Urinary bladder (tissue), 4 donors: ENCODE measurements at places on chromosomes 3 and 15. TPM values are rescaled to one million over a fixed set of nuclear protein-coding genes. Genes with fewer than 3 reads are reported as not detected.
A peak's percentile ranks its signal among the peaks of the same experiment; 100 is the strongest.

DNA sequence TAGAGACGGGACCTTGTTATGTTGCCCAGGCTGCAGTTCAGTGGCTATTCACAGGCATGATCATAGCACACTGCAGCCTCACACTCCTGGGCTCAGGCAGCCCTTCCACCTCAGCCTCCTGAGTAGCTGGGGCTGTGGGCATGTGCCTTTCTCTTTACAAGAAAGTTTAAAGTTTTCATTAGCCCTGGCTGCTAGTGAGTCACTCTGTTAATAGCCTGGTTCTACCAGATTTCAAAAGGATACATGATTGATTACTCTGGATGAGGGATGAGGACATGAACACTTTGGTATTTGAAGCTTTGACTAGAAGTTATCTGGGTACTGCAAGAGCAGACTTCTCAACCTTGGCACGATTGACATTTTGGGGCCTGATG lies 95.1 kb downstream of the DHX36 start:
- no peak for DNase-seq

DNA sequence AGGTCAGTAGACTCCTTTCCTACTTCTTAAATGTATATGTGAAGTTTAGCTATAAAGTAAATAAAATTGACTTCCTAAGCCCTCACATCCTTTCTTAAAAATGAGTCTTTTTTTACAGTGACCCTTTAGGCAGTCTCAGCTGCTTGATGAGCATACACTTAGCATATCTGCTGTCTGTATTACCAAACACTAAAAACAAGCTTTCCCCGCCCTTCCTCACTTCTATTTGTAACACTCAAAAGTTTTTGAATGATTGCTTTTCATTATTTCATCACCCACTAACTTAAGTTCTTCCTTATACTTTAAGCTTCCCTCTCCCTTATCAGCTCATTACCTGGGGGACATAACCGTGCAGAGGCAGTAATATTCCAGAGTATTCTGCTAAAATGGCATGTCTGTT lies 89.4 kb downstream of the PLOD2 start:
- DNase-seq = no peak

- no peak for DNase-seq
These were observed 13.5 kb downstream of the CCDC14 start for GRCh38 chr3:123947482-123947881.

GRCh38 chr3:159910991-159911663 lies 77.5 kb upstream of the IL12A start:
- DNase-seq = no peak

DNA sequence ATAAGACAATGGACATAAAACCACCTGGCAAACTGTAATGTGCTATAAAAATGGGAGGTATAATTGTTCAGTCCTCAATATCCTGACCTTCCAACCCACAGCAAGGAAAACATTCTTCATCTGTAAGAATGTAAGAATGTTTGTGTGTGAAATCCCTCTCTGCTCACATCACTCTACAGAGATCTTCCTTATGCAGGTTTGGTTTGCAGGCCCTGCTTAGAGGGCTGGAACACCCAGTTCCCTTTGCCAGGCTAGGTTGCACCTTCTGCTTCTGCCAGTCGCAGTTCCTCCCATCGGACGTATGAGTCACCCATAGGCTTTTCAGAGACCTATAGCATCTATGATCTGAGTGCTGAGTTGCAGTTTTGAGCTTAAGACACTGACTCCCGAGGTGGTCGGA lies 24.1 kb upstream of the MINAR1 start:
- no peak for DNase-seq

GRCh38 chr3:140148824-140149390 lies 213.9 kb downstream of the CLSTN2 start:
- DNase-seq = no peak

NDN gene
- total RNA-seq = 72.3 TPM

GRCh38 chr3:3200632-3201212 lies 21.2 kb upstream of the CRBN start:
- peak; percentile 68 for DNase-seq

NR2E3 gene
- total RNA-seq = 2.3 TPM

GRCh38 chr3:136714020-136714419 lies 38.2 kb downstream of the STAG1 start:
- DNase-seq = no peak

DNA sequence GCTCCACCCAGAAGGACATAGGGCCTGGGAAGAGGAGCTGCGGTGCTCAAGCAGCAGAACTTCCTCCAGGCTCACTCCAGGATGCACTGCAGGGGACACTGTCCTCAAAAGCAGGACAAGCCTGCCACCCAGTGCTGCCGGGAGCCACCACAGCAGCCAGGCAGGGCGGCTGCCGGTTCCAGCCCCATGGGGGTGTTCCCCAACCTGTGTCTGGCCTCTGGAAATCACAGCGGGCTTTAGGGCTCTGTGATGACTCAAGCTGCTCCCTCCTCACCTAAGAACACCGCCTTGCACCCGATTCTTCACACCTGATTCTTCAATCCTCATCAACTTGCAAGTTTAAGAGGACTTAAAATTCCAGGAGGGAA lies 71.9 kb upstream of the SLC6A11 start:
- DNase-seq = no peak

DNA sequence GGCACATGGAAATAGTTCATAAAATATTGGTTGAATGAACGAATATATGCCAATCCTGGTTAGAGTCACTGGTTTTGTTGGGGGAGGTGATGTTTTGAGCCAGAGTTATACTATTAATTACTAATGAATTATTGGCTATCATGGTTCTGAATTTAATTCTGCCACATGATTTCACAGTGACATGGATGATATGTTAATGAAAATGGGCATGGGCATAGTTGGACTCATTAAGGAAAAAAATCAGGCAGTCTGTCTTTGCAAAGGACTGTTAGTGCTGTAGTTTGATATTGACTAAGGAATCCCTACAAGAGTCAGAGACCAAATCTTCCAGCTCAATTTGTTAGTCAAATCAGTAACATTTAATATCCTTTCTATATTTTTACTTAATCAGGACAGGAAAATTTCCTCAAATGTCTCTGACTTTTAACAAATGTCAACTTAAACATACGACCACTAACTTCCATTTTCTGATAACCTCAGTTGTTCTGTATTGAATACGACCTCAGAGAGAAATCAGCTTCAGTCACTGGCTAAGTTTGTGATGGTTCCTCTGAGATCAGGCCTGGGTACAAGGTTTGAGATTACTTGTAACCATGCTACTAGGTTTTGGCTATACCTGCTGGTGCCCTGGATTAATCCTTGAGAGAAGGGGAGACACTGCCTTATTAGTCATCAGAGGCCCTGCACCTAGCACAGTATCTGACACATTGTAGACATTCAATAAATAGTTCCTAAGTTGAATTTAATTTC lies 13.3 kb downstream of the NFKBIZ start:
- no peak for DNase-seq

- no peak for DNase-seq
These were observed 27.5 kb downstream of the ANXA2 start for GRCh38 chr15:60370105-60370868.

DNA sequence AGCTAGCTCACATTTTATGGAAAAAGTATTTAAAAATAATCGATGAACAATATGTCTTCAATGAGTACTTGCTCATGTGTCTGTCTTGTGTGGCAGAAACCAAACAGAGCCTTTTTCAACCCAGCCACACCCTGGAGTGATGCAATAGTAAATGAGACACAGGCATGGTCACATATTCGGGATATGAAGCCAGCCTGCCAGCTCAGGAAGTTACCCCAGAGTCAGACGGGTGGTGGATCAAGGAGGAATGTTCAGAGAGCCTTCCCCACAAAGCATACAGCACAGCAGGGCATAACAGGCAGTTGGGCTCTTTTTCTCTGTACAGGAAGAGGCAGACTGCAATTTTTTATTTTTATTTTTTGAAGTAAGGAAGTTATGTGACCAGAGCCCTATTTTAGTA lies 27.3 kb downstream of the LARP6 start:
- DNase-seq = no peak

- no peak for DNase-seq
These were observed 107.7 kb downstream of the THRB start for GRCh38 chr3:24387000-24387399.

- no peak for DNase-seq
These were observed 733.2 kb upstream of the GOLIM4 start for GRCh38 chr3:168828943-168829342.

RARB gene
- 70.7 TPM for total RNA-seq

UROC1 gene
- not detected for total RNA-seq

DNA sequence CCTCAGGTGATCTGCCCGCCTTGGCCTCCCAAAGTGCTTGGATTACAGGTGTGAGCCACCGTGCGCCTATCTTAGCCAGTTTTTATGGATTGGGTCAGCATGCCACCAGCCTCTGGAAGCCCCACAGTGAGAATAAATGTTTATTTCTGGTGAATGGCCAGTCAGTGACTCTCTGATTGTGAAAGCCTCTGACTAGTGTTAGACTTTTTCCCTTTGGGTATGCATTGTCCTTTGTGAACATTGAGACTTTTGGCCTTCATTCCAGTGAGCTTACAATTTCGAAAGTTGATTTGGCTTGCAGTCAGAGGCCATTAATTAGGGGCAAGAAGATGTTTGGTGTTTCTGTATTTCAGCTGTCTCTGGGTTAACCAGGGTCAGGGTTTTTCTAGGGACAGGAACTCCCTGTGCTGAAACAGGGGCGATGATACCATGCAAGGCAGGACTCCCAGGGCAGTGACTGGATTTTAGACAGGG lies 274.5 kb upstream of the C2CD4B start:
- DNase-seq = no peak

GRCh38 chr3:186589856-186590579 lies 19.5 kb downstream of the DNAJB11 start:
- DNase-seq = no peak

GRCh38 chr3:46208167-46208704 lies at the start of gene CCR1:
Gene CCR1 (minus strand): TSS chr3:46208313. CDS start chr3:46204313, 4,000 bp downstream.
- no peak for DNase-seq

DNA sequence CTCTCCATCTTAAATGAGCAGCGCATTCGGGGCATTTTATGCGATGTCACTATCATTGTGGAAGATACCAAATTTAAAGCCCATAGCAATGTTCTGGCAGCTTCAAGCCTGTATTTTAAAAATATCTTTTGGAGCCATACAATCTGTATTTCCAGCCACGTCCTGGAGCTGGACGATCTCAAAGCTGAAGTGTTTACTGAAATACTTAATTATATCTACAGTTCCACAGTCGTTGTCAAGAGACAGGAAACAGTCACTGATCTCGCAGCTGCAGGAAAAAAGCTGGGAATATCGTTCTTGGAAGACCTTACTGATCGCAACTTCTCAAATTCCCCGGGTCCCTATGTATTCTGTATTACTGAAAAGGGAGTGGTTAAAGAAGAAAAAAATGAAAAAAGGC lies 44.4 kb upstream of the RASA2 start:
- no peak for DNase-seq

DNA sequence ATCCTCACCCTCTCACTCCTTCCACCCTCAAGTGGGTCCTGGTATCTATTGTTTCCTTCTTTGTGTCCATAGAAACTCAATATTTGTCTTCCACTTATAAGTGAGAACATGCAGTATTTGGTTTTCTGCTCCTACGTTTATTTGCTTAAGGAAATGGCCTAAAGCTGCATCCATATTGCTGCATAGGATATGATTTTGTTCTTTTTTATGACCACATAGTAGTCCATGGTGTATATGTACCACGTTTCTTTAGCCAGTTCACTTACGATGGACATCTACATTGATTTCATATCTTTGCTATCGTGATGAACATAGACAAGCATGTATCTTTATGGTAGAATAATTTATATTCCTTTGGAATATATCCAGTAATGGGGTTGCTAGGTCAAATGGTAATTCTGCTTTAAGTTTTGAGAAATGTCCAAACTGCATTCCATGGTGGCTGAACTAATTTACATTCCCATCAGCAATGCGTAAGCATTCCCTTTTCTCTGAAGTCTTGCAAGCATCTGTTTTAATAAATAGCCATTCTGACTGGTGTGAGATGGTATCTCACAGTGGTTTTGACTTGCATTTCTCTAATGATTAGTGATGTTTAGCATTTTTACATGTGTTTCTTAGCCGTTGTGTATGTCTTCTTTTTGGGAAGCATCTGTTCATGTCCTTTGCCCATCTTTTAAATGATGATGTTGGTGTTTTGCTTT lies 650.2 kb downstream of the ZNF385D start:
- DNase-seq = no peak

- DNase-seq = no peak
These were observed 117.5 kb upstream of the TMC3 start for GRCh38 chr15:81491414-81492096.

- DNase-seq = no peak
These were observed at the start of gene PCOLCE2 for GRCh38 chr3:142888481-142889211. Gene PCOLCE2 (minus strand): TSS chr3:142889083. CDS start chr3:142888896, 187 bp downstream.

DNA sequence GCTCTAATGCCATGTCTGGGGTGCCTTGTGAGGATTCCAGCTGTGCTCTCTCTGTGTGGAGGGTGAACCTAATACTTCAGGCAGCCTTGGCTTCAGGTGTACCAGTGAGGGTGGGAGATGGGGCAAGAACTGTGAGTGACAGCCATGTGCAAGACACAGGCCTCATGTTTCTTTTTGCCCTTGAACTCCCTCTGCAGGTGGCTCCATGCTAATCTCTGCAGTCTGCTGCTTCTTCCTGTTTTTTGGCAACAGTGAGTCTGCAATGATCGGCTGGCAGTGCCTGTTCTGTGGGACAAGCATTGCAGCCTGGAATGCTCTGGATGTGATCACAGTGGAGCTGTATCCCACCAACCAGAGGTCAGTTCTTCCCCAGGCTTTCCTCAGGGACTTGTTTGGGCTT lies 189.3 kb downstream of the SV2B start:
- no peak for DNase-seq

GRCh38 chr15:42010434-42010833 lies 10.4 kb downstream of the PLA2G4E start:
- no peak for DNase-seq

DNA sequence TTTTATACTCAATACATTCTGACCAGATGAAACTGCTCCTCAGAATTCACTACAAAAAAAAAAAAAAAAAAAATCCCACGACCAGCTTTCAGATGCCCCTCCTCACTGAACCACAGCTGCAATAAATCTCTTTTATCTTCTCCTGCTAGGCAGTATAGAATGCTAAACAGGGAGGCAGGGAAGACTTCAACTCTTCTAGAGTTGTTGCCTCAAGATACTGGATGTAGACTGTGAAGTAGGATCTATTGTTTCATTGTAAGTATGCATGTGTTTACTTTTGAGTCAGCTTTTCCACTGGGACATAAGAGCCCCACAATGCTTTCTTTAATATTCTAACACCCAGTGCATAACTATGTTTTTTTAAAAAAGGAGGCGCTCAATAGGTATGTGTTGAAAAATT lies 401.4 kb downstream of the TBL1XR1 start:
- no peak for DNase-seq
